ENCODE measurements at places on chromosomes 12 and 14. TPM values are rescaled to one million over a fixed set of nuclear protein-coding genes. Genes with fewer than 3 reads are reported as not detected.

The MORN3 gene
- total RNA-seq, result 0.34 TPM

The GPR84 gene
- total RNA-seq, result 1.8 TPM

The GUCY2C gene
- total RNA-seq, result not detected

The FITM1 gene
- 1.0 TPM for total RNA-seq

The CLEC1B gene
- not detected for total RNA-seq

The BEGAIN gene
- 3.4 TPM for total RNA-seq

The HHIPL1 gene
- not detected for total RNA-seq

The PPM1H gene
- not detected for total RNA-seq

The CLECL1 gene
- total RNA-seq, result 16.8 TPM

The CMTM5 gene
- not detected for total RNA-seq

The ADAM21 gene
- not detected for total RNA-seq

The LPCAT3 gene
- 30.9 TPM for total RNA-seq

The CCDC197 gene
- 0.11 TPM for total RNA-seq

The TMEM119 gene
- total RNA-seq, result not detected
